ENCODE measurements at places on chromosomes 6 and 20.

DNA sequence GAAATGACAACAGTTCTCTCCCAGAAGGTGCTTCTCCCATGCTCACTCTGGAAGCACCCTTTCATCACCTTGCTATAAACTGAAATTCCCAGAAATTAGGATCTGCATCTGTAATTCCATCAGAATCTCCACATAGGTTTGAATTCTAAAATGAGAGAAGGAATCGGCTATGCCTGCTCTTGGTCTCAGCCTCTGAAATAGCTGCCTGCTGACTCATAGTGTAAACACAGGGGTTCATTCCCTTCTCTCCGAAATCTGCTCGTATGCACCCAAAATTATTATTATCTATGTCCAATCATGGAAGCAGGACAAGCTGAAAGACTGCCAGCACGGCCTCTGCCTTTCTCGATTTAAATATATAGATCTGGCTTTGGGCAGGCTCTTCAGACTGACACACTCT is 74.6 kb upstream of the TAB2 start:
- no peak for DNase-seq

- no peak for DNase-seq
These were observed 155.5 kb downstream of the SIM1 start for GRCh38 chr6:100309174-100309573.

- DNase-seq, result no peak
These were observed 9.0 kb downstream of the ZSWIM3 start for GRCh38 chr20:45866454-45866853.

DNA sequence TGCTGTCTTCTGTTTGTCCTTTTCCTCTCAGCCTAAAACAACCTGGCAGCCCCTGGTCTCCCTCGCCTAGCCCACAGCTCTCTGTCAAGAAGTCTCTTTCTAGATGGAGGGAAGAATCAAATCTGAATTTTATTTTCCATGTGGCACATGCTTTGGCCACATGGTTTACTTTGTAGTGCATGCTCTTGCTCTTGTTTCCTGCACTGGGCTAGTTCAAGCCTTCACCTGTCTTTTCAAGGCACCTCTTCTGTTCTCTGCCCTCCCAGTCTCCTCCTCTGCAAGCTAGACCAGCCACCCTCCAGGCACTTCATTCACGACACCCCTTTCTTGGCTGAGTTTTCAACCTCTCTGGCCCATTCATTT is 7.6 kb downstream of the PPP1R14C start:
- DNase-seq, result no peak

DNA sequence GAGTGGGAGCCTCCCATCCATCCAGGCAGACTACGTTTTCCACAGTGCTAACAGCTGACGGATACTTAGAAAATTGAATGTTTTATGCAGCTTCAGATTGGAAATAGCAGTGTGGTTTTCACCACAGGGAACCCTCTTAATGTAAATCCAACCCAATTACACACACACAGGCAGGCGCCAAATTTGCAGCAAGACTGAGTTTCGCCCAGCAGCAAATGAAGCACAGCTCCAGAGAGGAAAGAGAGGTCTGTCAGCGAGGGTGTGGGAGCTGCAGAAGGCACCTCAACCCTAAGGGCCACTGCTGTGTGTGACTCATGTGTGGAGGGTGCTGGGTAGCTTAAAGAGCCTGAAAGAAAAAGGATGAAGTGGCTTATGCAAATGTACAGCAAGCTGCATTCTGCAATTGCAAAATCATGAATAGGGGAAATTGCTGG is 365.7 kb downstream of the MAFB start:
- DNase-seq, result no peak

DNA sequence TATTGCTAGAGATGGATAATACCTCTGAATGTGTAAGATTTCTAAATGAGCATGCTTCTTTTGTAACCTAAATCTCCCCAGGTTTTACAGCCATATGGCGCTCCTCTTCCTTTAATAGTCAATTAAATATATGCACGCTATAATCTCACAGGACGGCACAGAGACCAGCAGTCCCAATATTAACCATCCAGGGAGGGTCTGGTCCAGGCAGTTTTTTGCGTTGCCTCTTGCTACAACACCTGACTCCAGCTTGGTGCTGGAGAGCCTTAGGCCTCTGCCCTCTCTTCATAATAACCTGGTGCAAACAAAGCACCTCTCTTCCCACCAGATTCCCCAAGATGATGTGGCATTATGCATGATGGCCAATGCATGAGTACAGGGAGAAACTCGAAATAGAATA is 183.4 kb downstream of the LY86 start:
- no peak for DNase-seq

DNA sequence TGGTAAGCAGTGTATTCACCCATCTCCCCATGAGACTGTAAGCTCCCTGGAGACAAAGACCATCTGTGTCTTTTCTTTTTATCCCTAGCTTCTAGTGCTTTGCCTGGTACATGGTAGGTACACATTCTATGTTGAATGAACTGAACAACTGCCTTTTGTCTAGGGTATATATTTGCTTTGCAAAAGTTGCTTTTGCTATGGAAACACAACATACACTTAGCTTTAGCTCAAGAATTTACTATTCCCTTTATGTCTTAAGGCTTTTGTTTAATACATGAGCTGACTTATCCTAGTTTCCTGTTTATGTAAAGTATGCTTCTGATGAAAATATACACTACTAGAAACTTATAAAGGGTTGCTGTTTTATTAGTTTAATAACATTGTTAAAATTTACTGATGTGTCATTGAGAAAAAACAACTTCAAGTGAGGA is 198.2 kb downstream of the PRL start:
- DNase-seq, result no peak

DNA sequence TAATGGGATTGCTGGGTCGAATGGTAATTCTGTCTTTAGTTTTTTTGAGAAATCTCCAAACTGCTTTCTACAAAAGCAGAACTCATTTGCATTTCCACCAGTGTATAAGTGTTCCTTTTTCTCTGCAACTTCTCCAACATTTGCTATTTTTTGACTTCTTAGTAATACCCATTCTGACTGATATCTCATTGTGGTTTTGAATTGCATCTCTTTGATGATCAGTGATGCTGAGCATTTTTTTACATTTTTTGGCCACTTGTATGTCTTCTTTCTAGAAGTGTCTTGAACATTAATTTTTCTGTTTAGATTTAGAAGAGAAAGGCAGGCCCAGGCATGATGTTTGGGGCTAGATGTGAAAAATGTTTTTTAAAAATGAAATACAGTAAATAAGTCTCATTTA is 553.1 kb upstream of the MAN1A1 start:
- DNase-seq, result no peak

DNA sequence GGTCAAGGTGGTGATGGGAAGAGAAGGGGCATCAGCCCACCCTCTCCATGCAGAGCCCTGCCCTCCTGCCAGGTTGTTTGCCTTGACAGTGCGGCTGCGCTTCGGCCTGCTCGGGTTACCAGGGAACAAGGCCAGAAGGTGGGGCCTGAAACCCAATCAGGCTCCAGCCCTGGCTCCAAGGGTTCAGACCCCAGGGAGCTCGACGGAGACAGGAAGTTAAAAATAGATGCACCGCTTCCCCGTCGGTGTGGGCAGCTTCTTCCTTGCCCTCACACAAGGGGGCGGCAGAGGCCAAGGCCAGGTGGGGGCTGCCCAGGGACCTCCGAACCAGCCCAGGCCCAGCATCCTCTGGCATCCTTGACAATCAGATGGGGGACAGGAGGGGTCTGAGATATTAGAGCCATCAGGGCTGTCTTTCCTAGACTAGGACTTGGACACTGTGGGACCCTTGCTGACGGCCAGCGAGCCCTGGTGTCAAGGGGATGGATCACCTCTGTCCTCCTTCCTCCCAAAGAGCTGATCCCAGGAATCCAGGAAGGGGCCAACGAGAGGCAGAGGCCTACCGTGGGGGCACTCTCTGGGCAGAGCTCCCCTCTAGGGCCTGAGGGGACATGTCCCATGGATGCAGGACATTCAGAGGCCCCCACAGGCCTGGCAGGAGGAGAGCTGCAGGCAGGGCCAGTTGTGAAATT is 65.2 kb downstream of the RIPOR3 start:
- no peak for DNase-seq
